Activated CD8-positive, alpha-beta T cell treated with anti-CD3 and anti-CD28 coated beads for 36 hours (primary cell): ENCODE measurements at places on chromosomes 2 and 18.

DNA sequence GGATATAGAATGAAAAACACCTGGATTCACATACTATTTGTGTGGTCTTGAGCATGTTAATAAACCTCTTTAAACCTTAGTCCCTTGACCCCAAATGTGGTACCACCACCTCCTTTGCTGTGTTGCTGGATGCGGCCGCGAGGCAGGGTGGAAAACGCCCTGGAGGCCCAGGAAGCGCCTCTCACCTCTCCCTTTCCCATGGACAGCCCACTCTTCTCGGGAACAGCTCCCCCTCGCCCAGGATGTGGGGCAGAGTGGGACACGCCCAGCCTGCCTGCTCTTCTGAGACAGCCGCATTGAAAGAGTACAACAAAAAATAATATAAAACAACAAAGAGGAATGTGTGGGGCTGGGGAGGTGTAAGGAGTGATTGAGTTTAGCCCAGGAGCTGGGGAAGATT is 549.0 kb upstream of the ID2 start:
- DNase-seq: no peak

- DNase-seq: no peak
These were observed 28.9 kb downstream of the PPP1CB start for GRCh38 chr2:28780496-28780895.

DNA sequence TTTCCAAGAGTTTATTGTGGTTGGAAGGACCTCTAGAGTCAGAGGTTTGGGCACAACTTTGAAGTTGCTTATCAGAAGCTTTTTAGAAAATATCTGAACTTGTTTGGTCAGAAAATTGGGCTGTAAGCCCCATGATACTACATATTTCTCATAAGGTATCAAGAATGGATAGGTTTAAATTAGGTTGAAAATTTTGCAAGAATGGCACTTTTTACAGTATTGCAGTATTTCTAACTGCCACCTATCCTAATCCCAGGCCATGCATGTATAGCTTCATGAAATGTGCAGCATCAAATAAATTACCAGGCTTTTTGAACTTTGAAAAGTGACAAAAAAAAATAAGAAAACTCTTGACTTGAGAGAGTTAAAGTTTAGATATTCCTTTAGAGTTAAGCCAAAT is 367.2 kb downstream of the FIGN start:
- DNase-seq: no peak

GRCh38 chr2:127576433-127577207 is 41.1 kb downstream of the MYO7B start:
- no peak for DNase-seq

DNA sequence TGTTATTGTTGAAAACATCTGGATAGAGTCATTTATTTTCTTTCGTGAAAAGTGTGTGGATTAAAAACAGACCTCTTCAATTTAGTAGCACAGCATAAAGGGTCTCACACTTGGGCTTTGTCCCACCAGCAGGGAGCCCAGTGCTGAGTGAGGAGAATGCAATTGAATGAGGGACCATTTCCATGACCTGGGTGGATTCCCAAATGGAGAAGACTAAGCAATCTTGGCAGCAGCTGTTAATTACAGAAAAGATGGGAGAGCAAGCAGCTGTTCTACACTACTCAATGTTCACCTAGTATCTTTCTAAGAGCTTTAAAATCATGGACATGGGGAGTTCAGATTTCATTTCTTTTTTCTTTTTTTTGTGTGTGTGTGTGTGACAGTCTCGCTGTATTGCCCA is 121.8 kb upstream of the FN1 start:
- DNase-seq: no peak
